ENCODE measurements at places on chromosomes 11 and 22.

- no peak for DNase-seq
Measured at GRCh38 chr22:46150655-46151477, 540 bp downstream of the PPARA start.

- no peak for DNase-seq
Measured at GRCh38 chr11:70608568-70609470, 210.5 kb downstream of the CTTN start.

DNA sequence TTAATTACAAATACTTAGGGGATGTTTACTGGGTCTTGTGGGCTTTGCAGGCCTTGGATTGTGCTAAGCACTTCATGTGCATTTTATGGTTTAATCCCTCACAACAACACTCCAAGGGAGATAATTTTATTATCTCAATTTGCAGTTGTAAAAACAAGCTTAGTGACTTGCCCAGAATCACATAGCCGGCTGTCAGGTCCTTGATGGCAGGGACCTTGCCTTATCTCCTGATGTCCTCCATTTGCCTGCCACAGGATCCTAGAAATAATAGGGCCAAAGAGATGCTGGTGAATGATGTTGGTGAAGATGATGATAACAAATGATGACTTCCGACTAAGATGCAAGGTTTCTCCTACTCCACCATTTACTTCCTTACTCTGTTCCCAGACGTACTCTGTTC is 385.4 kb downstream of the TMEM135 start:
- DNase-seq, result no peak

DNA sequence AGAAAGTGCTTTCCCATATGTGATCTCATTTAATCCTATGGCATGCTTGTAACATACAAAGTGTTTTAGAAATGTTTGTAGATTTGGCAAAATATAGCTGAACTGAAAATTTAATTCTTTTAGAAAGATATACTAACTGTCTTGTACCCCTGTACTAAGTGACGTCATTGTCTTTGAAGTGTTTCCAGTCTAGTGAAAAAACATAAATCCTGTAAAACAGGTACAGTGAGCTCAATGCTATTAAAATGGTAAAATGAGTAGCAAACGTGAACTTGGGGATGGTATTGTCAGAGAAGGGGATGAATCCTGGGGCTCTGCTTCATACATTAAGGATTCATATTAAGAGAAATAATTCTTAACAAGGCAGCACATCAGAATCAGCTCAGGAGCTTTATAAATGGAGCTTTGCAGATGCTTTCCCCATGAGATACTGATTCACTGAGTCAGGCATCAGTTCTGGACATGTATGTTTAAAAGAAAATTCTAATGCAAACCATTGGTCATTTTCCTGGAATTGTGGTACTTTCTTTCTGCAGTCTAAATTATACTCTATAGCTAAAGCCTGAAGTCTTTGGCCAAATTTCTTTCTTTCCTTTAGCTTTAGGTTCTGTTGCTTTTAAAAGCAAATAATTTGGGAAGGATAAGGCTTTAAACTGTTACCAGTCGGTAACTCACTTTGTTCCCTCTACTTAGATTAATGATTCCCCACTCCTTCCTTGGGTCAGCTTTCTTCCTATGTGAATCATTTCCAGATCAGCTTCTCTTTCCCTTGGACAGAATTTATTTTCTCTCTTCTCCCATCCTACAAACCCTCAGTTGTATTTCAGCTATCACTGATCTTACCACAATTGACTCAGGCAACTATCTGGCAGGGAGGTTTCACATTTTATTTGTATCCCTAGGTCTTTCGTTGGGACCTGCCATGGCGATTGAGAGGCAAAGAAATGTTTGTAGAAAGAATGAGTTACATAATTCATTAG is 57.5 kb upstream of the DDI1 start:
- DNase-seq, result no peak

DNA sequence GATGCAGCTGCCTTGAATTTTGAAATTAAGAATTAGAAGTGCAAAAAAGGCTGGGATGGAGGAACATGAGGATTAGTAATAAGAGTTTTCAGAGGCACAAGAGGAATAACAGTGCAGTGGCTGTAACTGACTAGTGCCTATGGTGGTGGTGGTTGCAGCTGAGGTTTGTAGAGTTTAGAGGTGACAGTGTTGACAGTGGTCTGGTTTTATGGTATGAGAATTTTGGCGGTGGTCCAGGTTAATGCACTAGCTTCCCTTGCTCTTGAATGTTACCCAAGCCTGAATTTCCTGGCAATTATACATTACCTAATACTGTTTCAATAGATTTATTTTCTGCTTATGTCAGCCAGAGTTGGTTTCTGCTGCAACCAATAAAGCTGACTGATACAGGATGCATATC is 112.8 kb upstream of the C11orf87 start:
- no peak for DNase-seq

DNA sequence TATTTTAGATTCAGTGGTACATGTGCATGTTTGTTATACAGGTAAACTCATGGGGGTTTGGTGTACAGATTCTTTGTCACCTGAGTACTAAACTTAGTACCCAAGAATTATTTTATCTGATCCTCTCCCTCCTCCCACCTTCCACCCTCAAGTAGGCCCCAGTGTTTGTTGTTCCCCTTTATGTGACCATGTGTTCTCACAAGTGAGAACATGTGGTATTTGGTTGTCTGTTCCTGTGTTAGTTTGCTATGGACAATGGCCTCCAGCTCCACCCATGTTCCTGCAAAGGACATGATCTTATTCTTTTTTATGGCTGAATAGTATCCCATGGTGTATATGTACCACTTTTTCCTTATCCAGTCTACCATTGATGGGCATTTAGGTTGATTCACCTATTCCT is 6.8 kb downstream of the SMIM38 start:
- no peak for DNase-seq

- peak; percentile 55 for DNase-seq
Measured at GRCh38 chr22:17159504-17159951, 451 bp upstream of the HDHD5 start.

DNA sequence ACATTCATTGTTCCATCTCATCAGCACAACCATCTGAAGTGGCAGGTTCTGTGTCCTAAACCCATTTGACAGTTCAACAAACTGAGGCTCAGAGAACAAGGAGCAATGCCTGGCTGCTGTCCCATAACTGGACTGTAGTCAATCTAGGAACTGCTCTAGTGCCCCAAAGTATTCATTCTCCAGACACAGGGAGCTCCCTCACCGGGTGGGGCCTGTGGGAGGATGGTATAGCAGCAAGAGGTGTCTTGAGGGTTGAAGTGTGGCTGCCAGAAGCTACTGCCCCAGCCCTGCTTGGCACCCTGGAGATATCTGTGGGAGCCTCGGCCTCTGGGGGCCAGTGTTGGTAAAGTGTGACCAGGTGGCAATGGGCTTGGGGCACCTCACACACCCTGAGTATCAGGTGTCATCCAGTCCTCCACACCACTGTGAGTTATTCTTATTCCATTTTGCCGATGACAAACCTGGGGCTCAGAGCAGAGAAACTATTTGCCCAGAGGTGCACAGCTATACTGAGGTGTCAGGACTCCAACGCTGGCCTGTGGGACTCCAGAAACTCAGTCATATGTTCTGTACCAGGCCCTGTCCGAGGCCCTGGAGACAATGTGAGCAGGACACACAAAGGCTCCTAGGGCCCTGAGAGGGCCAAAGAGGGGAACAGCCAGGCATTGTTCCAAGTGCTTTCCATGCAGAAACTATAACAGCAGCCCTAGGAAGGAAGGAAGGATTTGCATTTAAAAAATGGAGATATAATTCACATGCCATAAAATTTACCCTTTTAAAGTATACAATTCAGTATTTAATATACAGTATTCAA is 46.0 kb upstream of the KLHL35 start:
- no peak for DNase-seq

GRCh38 chr11:110832539-110832938 is 120.3 kb upstream of the ARHGAP20 start:
- DNase-seq, result no peak

- no peak for DNase-seq
Measured at GRCh38 chr11:18452927-18453326, 2.7 kb upstream of the LDHAL6A start.

DNA sequence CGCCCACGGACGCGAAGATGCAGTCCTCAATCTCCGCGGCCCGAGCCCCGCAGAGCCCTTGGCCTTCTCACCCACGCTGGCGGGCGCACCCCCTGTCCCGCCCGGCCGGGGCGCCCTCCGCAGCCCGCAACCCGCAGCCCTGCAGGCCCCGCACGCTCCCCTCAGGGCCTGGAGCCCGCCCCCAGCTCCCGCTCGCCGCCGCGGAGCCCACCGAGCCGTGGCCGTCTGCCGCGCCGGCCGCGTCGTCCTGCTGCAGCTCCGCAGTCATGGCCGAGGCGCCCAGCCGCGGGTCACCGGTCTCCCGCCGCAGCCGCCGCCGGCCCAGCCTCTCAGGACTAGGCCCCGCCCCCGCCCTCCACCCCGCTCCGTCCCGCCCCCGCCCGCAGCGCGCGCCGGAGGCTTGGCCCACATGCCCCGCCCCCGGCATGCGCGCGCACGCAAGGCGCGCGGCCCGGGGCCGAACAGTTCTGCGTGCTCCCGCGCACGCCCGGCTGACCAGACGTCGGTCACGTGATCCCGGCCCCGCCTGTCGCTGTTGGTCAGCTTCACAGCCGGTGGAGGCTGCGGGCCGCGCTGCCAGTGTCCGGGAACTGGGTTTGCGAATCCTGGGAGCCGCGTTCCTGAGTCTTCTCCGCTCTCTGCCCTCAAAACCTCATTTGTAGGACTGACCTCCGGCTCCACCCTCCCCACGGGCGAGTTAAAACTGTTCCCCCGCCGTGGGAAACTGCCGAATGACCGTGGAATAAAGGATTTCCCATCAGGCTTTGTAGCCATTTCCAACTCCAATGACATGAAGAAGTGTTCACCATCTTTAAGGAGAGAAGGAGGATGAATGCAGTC is at the start of gene USP28:
TSS of gene USP28 (minus strand) at position 339 of the 840 bp plus-strand sequence. CDS start at position 268, 71 bp downstream.
- DNase-seq, result peak; percentile 93

GRCh38 chr22:36900880-36901279 is 12.5 kb upstream of the CSF2RB start:
- no peak for DNase-seq

DNA sequence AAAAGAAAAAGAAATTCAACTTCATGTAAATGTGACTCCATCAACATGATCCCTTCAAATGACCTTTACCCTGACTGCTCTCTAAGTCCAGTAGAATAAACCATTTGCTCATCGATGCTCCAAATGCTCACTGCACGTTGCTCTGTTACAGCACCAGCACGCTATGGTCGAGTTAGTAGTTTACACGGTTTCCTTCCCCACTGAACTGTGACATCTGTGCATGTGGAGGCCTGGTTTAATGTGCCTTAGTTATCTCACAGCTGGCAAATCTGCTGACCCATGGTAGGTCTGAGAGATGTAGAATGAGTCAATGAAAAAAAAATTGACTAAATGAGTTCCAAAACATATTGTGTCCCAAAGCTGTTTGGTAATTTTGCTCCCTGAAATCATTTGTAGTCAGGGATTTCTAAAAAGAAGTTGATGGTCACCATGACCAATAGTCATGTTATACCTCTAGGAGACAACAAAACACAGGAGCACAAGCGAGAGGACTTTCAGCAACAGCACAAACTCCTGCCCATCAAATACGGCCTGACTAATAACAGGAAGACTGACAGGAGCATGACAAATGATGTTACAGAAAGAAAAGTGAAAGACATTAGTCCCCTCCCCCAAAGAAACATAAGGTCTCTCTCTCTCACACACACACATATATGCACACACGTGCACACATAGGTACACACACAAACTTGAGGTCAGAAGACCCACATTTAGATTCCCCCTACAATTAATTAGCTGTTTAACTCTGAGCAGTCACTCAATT is 624.5 kb downstream of the OPCML start:
- no peak for DNase-seq

GRCh38 chr11:102703826-102704493 is 1.6 kb downstream of the MMP27 start:
- DNase-seq, result no peak

Measured in omental fat pad (tissue), 4 donors.